IgD-negative memory B cell (primary cell): ENCODE measurements at places on chromosomes 11 and 22. TPM values are rescaled to one million over a fixed set of nuclear protein-coding genes. Genes with fewer than 3 reads are reported as not detected.

The MOGAT2 gene
- polyA plus RNA-seq: not detected

The NUDT8 gene
- 2.9 TPM for polyA plus RNA-seq

The ILK gene
- 80.5 TPM for polyA plus RNA-seq

The HBB gene
- 60.1 TPM for polyA plus RNA-seq

The UFD1 gene
- polyA plus RNA-seq: 52.1 TPM

The DTX4 gene
- 4.5 TPM for polyA plus RNA-seq

The CALCA gene
- not detected for polyA plus RNA-seq

The SCUBE2 gene
- not detected for polyA plus RNA-seq

The DEFB131B gene
- polyA plus RNA-seq: not detected

The MUC5AC gene
- not detected for polyA plus RNA-seq

The C11orf16 gene
- not detected for polyA plus RNA-seq

The DDX25 gene
- 0.08 TPM for polyA plus RNA-seq
